ENCODE measurements at places on chromosomes 5 and 9.

- no peak for DNase-seq
These were observed 286.7 kb downstream of the NFIB start for GRCh38 chr9:14027116-14027800.

DNA sequence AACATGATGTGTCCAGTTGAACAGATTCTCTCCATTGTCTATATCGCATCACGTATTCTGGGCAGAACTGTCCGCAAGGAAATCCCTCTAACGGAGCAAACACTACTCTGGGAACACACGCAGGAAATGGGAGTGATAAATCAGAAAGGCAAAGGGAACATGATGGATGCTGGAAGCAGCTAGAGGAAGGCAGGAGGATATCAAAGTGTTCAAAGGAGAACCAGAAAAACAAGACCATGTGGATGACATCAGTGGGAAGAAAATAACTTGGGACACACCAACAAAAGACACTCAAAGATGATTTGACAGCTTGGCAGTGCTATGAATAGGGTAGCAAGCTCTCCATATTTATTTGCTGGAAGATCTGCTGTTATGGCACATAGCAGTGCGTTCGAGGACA, 142.9 kb downstream of the PLK2 start:
- DNase-seq = no peak

- peak; percentile 41 for DNase-seq
These were observed 140.5 kb upstream of the TARS1 start for GRCh38 chr5:33300209-33300742.

GRCh38 chr5:96942911-96943310, 7.0 kb downstream of the LNPEP start:
- DNase-seq = no peak

DNA sequence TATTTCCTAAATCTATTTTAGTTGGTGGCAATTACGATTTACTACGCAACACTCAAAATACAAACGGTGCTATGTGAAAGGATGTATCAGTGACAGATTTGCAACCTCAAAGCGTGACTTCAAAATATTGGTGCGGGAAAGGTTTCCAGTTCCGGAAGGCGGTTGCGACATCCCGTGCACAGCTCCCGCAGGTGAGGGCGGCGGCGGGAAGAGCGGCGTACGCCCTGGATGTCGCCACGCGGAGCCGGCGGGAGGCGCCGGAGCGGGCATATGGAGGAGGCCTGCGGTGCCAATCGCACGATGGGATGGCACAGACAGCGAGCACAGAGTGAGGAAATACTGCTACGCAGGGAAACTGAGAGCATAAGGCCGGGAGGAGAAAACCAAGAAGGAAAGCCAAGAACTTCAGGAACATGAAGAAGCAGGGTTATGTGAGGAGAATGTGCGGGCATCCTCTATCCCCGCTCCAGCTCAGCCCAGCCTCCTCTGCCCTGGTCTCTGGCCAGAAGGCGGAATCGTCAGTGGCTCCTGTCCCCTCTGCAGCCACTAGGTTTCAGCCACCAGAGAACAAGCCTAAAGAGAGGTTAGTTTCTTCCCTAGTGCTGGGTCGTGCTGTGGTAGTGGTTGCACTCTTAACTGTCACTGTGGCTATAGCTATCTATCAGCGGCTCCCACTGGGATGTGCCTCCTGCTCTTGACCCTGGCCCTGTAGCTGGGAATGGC, 378.1 kb upstream of the TLE4 start:
- no peak for DNase-seq

- DNase-seq = no peak
These were observed 57.6 kb downstream of the SLF1 start for GRCh38 chr5:94675965-94676618.

DNA sequence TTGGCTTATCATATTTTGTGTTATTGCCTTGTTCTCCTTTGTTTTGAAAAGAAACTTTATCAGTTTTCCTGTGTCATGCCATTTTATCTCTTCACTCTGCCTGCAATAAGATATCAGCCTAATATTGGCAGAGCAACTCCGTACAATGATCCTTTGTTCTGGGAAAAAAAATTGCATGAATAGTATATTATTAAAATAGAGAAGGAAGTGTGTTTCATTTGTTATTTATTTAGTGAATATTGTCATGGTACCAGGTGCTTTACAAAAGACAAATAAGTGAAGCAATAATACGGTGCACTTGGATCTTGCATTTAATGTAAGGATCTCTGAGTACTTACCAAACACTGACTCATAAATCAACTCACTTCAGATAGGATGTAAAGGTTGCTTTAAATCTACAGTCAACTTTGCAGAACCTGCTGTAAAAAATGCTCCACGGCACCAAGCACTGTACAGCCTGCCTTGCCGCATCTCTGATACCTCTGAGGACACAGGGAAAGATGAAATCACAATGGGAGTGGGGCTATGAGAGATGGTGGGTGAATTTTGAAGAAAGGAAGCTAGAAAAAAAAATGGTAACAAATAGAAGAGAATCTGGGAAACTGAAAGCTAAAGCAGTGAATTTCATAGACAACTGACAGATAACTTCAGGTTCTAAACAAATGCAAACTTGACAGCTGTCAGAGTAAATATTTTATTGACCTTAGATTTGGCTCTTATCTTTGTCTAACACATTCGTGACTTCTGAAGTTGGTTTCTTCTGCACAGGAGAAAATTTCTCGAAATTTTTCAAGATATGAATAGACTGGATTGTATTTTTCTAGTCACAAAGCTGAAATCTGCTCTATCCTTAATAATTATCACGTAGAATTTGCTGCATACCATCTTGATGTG, 232.1 kb downstream of the ENC1 start:
- no peak for DNase-seq

- DNase-seq = no peak
These were observed 11.8 kb downstream of the NDFIP1 start for GRCh38 chr5:142120247-142120935.

DNA sequence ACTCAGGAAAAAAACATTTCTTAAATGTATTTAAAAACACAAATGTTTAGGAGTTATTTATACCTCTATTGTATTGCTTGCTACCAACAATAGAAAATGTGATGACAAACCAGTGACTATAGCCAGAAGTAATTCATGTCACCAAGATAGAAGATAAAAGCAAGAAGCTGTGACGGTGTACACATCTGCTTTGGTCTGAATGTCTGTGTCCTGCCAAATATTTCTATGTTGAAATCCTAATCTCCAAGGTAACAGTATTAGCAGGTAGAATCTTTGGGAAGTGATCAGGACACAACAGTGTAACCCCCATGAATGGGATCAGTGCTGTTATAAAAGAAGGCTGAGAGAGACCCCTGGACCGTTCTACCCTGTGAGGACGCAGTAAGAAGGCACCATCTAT, 74.7 kb downstream of the CEMIP2 start:
- no peak for DNase-seq

GRCh38 chr9:112493393-112494137, 6.9 kb downstream of the KIAA1958 start:
- DNase-seq = no peak

- DNase-seq = no peak
These were observed 1767.0 kb downstream of the MAT2B start for GRCh38 chr5:165272436-165272835.

DNA sequence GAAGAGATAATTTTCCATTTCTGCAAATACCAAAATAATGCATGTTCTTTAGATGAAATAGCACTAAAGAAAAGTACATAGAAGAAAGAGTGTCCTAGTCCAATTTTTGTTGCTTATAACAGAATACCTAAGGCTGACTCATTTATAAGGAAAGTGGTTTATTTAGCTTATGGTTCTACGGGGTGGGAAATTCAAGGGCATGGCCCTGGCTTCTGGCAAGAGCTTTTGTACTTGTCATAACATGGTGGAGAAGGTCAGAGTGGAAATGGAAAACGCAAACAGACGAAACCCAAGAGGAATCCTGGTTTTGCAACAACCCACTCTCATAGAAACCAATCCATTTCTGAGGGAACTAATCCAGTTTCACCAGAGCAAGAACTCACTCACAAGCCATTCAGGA, 283.7 kb downstream of the CSNK1G3 start:
- DNase-seq = no peak

- DNase-seq = no peak
These were observed 5.2 kb downstream of the EXOC3 start for GRCh38 chr5:448061-448765.

GRCh38 chr5:109989994-109990722, 300.4 kb downstream of the MAN2A1 start:
- DNase-seq = no peak

- no peak for DNase-seq
These were observed 42.5 kb downstream of the CYSTM1 start for GRCh38 chr5:140217299-140218026.

DNA sequence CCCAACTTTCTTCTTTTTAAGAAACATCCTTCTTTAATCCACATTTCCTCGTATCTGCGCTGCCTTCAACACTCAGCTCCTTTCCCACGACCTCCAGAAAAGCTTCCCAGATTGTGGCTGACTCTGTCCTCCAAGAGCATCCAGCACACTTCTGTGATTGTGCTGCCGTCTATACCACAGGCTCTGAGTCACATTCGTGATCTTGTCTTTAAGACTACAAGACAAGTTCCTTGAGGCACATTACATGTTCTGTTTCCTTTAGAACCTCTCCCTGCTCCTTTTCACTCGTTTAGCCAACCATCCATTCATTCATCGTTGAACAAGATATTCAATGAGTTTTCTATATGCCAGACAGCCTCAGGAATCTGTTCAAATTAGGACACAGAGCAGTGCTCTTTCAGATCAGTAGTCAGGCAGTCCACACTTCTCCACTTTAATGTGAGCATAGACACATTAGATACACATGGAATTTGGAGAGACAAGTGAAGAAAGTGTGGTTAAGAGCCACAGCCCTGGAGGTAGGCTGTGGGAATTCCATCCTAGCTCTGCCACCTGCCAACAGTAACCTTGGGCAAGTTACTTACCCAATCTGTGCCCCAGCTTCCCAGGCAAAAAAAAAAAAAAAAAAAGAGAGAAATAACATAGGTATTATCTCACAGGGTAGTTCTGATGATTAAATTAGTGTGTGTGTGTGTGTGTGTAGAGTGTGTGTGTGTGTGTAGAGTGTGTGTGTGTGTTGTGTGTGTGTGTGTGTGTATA, 18.9 kb downstream of the WHRN start:
- DNase-seq = no peak

- no peak for DNase-seq
These were observed 11.1 kb downstream of the UBAP2 start for GRCh38 chr9:34037626-34038025.

DNA sequence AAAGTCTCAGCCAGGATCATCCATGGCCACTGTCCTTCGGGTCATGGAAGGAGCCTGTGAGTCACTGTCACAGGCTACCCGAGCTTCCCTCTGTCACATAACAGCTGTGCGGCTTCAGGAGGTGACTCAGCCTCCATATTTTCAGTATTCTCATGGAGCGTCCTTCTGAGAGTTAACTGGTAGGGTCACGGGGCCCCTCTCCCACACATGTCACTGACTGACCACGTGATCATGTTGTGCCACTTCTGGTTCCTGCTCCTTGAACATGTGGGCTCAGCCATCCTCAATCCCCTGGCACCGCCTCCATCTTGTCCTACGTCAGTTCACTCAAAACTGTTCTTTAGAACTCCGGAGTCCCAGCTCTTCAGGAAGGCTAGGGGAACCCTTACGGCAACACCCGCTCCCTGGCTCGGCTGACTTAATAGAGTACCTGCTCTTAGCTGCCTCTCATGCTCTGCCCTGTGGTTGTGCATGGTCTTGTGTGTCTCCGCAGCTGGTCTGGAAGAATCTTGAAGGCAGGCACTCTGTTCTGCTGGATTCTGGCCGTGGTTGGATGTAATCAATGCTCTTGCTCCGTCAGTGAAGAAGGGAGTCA, 182.8 kb downstream of the ICE1 start:
- no peak for DNase-seq

- DNase-seq = no peak
These were observed 135.3 kb downstream of the PRELID2 start for GRCh38 chr5:145699846-145700245.

GRCh38 chr5:119270121-119270565, 85.7 kb upstream of the TNFAIP8 start:
- no peak for DNase-seq

GRCh38 chr5:117665121-117665520, 1090.5 kb upstream of the SEMA6A start:
- no peak for DNase-seq

DNA sequence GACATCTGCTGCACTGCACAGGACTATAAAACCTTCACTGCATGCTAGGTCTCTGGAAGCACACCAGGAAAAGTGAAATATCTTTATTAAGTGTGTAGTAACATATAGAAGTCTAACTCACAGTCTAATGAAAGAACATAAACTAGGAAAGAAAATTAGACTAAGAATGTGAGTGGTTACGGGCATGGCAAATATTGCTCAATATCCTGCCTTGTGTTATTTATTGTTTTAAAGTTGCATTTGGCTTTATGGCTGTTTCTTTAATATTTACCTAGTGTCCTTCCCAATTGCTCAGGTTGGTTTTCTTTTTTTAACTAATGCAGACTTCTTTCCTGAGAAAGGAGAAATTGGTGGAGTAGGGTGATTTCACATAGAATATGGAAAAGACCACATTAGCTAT, 342.4 kb downstream of the KIAA0825 start:
- no peak for DNase-seq
